ENCODE measurements at places on chromosomes 6 and 20.
A peak's percentile ranks its signal among the peaks of the same experiment; 100 is the strongest.

GRCh38 chr20:47241345-47241781 is 115.1 kb downstream of the ZMYND8 start:
- no peak for DNase-seq

GRCh38 chr6:18792866-18793265 is 405.7 kb downstream of the RNF144B start:
- DNase-seq = no peak

GRCh38 chr20:40144581-40144980 is 544.5 kb downstream of the MAFB start:
- DNase-seq = no peak

DNA sequence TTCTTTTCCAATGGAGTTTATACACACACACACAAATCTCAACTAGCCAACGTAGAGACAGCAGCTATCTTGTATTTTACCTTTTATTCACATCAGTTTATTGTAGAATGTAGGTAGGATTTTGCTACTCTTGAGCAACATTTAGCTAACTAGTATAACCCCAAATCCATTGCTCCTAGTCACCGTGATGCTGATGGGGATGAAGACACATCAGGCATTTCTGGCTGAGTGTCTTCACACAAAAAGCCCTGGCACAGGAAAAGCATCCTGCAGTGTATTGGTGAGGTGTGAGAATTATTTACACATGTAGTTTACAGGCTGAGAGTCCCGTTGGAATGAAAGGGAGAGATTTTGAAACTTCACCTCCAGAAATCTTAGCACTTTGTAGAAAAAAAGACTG is 65.9 kb upstream of the FBXL4 start:
- no peak for DNase-seq

DNA sequence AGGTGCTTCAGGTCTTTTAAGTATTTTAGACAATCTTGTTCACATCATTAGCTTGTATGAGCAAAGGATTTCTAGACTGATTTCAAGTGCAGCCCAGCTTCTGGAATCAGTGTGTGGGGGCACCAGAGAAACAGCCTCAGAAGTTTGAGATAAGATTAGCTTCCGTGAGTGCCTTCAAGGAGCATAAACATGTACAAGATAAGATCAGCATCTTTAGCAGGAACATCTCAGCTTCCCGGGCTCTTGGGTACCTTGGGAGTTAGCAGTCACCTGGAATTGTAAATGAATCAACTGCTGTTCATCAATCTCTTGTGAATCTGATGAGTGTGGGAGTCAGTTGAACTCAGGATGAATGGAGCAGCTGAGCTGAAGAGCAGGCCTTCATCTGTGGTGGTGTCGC is 12.0 kb upstream of the CITED2 start:
- DNase-seq = no peak

GRCh38 chr6:136549300-136550044 is 750 bp downstream of the MAP7 start:
- peak; percentile 44 for DNase-seq

DNA sequence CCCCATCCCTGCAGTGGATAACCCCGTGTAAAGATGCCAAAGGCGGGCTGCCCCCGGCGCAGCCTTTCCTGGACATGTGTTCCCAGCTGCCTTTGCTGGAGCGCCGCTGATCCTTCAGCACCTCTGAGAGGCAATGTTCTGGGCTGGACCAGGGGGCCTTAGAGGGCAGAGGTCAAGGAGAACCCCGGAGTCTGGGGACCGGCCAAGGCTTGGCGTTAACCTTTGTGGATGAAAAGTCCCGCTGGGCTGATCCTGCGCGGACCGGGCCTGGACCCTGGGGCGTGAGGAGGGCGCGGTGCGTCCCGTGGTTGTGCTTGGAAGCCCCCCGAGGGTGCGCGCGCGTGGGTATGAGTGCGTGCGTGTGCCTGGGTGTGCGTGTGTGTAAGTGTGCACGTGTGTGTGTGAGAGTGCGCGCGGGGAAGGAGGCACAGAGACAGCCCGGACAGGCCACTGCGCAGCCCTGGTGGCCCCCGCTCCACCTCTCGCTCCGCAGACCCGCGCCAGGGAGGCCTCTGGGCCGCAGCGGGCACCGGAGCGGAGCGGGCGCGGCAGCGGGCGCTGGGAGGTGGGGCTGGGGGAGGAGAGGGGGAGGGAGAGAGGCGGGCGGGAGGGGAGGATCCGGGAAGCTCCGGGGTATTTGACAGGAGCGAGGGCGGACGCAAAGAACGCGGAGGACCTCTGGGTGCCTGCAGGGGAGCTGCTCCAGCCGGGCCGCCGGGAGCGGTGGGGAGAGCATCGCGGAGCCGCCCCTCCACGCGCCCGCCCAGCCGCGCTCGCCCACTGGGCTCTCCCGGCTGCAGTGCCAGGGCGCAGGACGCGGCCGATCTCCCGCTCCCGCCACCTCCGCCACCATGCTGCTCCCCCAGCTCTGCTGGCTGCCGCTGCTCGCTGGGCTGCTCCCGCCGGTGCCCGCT is at the start of gene SMOC2:
SMOC2 (plus strand) TSS at position 665 of the 914 bp plus-strand sequence; CDS start at position 852, 187 bp downstream.
- DNase-seq = no peak

DNA sequence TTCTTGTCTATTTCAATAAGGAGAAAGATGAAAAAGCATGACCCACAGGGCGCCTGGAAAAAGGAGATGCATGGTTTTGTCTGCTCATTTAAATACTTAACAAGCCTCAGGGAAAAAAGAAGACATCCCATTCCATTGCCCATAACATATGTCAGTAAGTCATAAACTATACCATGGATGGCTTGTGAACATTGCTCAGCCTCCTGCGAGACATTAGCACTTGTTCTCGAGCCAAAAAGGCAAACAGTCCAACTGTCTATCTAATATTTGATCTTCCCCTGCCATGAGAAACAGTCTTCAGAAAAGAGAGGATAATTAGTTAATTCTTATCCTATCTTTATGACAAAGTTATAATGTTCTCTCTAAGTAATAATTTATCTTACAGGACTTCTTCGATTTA is 527.4 kb downstream of the HACE1 start:
- no peak for DNase-seq

GRCh38 chr6:55566036-55566710 is 12.8 kb downstream of the HMGCLL1 start:
- no peak for DNase-seq

GRCh38 chr6:112223070-112223861 is 31.1 kb downstream of the LAMA4 start:
- no peak for DNase-seq

GRCh38 chr6:37024656-37025337 is 19.3 kb downstream of the FGD2 start:
- DNase-seq = no peak

DNA sequence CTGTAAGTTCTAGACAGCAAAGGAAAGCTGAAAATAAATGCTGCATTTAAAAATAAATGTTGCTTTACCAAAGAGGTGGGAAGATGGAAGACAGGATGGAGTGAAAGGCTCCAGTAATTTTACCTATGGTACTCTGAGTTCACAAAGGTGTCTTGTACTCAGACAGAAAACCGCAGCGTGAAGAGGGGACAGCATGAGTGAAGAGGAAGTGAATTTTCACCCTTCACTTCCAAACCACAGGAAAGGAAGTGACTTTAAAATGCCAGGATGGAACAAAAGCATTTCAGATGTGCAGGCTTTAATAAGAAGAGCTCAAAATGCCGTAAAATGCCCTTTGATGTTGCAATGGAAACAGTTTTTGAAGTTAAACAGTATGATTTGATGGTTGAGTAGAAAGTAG is 91.2 kb upstream of the TINAG start:
- no peak for DNase-seq

- DNase-seq = no peak
Observed at GRCh38 chr6:51625566-51625965, 461.8 kb downstream of the PKHD1 start.

- no peak for DNase-seq
Observed at GRCh38 chr6:40848038-40848437, 191.0 kb downstream of the UNC5CL start.

DNA sequence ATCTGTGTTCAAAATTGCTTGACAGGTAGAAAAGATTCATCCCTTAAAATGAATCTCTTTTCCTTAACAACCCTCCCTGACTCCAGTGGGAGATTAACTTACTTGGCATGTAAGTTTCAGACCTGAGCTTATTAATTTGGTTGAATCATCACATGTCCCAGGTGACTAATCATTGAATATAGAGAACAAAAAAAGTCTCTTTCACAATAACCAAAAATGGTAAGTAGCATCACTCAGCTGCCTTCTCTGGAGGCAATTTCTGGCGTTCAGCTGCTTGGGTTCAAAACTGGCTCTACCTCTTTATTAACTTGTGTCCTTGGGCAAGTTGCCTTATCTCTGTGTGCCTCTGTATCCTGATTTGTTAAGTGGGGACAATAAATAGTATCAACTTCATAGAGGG is 2.9 kb downstream of the C6orf141 start:
- DNase-seq = no peak

GRCh38 chr6:154878871-154879491 is 116.1 kb upstream of the TIAM2 start:
- DNase-seq = no peak

DNA sequence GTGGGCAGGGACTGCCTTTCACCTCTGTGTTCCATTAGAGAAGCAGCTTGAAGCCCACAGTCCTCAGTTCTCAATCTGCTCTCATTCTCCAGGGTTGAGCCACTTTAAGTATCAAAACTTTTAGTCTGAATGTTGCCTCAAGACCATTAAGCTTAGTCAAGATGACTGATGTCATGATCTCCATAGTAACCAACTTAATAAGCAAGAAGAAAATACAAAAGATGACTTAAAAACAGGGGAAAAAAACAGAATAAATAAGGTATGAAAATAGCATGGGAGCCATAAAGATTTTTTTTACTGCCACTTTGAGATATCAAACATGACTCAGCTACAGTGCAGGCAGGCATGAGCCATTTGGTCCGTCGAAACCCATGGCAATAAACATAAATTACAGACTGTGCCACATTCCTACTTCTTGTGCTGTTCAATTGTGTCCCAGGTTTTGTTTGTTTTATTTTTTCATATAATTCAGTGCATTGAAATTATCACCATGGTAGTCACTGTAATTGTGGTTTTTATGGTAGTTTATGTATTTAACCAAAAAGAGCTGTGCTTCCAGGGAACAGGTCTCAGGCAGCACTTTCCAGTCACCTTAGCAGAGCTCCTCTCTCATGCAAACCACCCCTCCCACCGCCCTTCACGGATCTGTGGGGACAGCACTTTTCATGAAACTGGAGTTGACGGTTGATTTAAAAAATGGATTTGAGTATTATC is 156.5 kb upstream of the INSM1 start:
- no peak for DNase-seq

DNA sequence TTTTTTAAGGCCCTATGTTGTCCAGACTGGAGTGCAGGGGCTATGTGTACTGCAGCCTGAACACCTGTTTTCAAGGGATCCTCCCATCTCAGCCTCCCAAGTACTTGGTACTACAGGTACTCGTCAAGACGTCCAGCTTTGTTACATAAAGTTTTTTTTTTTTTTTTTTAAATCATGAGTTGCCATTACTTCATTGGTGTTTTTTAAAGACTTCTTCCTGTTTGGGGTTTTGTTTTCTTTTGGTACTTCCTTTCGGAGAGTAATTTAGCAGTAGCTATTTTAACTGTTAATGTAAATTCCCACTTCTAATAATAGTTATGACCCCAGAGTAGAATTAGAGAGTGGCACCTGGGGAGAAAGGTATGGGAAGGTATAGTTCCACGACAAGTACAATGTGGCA is 10.5 kb downstream of the ZNFX1 start:
- peak; percentile 47 for DNase-seq

DNA sequence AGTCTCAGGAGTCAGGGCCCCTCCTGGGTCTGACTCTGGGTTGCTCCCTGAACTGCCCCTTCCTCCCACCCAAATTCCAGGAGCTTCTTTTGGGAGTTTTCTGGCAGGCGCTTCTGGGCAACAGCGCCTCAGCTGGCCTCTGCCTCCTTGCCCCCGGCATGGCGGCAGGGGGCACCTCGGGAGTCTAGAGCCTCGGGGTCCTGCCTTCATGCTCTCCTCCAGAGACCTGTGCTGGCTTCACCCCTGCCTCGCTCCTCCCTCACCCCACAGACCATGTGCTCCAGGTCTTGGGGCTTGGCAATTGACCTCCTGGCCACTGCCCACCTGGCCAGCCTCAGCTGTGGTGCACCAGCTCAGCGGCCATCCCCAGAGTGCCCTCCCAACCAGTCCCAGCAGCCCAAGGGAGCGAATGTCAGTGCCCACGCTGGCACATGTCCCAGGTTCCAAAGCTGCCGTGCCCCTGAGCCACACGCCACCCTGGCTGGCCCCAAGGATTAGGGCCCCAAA is 43.4 kb downstream of the SRC start:
- no peak for DNase-seq

GRCh38 chr6:142746524-142746923 is 198.5 kb downstream of the HIVEP2 start:
- peak; percentile 70 for DNase-seq

GRCh38 chr20:58482416-58482815 is 32.8 kb downstream of the APCDD1L start:
- no peak for DNase-seq

- no peak for DNase-seq
Observed at GRCh38 chr6:40900791-40901190, 138.2 kb downstream of the UNC5CL start.

GRCh38 chr6:15423286-15423993 is 177.6 kb downstream of the JARID2 start:
- DNase-seq = no peak

GRCh38 chr6:145483191-145483996 is 251.9 kb downstream of the EPM2A start:
- no peak for DNase-seq

- peak; percentile 49 for DNase-seq
Observed at GRCh38 chr20:38729767-38730166, 5.5 kb downstream of the SLC32A1 start.

GRCh38 chr6:95784869-95785268 is 207.5 kb downstream of the MANEA start:
- DNase-seq = no peak

DNA sequence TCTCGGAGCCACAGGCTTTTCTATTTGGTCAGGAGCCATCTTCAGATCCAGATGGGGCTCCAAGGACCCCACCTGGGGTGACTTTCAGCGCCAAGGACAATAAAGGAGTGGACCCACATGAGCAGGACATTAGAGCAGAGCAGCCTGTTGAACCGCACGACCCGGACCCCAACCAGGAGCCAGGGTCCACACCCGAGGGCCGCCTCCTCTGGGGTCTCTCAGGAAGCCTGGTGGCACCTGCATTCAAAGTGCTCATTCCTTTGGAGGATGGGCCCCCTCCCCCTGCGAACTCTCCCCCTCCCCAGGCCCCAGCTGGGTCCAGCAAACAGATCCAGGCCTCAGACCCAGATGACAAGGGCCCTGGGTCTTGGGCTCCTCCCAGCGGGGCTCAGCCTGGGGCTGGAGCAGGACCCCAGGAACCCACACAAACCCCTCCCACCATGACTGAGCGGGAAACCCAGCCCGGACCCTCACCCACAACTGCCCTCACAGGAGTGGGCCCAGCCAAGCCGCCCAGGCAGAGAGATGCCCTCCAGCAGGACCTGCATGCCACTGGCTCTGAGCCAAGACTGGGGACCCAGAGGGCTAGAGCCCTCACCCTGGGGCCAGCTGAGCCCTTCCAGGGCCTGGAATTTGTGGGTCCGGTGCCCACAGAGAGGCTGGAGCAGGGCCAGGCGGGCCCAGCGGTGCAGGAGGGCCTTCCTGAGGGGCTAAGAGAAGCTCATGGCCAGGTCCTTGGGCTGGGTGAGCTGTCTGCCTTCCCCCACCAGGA is 23.9 kb downstream of the RAB44 start:
- no peak for DNase-seq

- no peak for DNase-seq
Observed at GRCh38 chr20:46157625-46158024, 39.5 kb downstream of the CD40 start.
